ENCODE measurements at places on chromosomes 7 and 10.

- no peak for DNase-seq
Observed at GRCh38 chr10:37774351-37774750, 83.1 kb downstream of the ZNF248 start.

- no peak for DNase-seq
Observed at GRCh38 chr7:99090771-99091542, 53.0 kb downstream of the SMURF1 start.

GRCh38 chr7:143735962-143736361 lies 21.5 kb downstream of the CTAGE6 start:
- no peak for DNase-seq

- no peak for DNase-seq
Observed at GRCh38 chr10:5608608-5609220, 57.7 kb downstream of the ASB13 start.

DNA sequence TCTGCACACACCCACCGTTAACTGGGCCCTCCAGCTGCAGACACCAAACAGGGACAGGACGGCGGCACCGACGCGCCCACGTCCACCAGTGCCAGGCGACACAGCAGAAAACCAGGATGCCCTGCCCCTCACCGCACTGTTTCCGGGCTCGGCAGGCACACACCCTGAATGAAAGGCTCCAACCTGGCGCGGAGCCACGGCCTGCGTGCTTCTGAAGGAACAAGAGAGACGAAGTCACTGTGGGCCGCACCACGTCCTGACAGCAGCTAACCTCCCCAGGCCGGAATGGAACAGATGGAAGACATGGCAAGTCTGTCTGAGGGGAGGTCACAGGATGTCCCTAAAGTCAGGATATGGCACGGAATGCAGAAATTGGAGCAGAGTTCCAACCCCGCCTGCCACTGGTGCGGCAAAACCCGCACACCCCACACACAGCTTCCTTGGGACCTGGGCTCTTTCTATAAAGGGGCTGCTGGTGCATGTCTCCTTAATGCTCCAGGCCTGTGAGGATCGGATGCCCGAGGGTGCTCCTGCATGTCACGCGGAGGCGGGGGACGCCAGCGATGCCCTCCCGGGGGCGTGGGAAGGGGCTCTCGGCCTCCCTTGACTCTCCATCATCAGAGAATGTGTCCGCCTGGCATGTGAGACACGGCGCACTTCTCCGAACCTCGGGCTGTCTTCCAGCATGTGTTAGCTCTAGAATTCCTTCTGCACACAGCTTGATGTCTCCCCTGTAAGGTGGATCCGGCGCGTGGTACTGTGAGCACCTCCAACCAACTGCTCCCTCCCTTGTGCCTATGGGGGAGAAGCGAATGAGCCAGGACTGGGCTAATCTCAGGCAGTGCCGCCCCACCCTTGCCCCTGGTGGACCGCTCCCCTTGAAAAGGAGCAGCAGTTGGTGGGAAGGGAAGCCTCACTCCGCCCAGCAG lies 3.9 kb upstream of the GPER1 start:
- DNase-seq, result no peak

GRCh38 chr7:103148131-103148993 lies 537 bp downstream of the NAPEPLD start:
- no peak for DNase-seq

GRCh38 chr10:101031128-101031795 lies at the start of the genes PDZD7 and SFXN3:
PDZD7 (minus strand) TSS chr10:101031129; CDS start chr10:101030219, 910 bp downstream.
SFXN3 (plus strand) TSS chr10:101031234; CDS start chr10:101034695, 3,461 bp downstream.
- peak; percentile 89 for DNase-seq

DNA sequence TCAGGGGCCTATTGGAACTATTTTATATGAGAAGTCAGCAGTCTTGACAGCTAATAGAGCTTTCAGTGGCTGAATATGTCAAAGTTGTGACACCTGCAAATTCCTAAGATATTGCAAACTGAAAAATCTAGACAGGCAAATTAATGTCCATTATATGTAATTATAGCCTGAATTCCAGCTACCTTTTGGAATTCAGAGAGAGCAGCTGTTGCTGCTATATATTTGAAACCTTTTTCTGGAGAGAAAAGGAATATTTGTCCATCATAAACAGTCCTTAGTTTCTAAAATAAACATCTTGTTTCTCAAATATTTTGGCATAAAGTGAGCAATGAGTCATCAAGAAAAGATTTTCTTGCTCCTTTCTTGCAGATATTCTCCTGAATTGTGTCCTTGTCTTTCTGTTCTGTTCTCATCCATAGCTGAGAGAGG lies 408.9 kb upstream of the SEMA3D start:
- DNase-seq, result no peak

DNA sequence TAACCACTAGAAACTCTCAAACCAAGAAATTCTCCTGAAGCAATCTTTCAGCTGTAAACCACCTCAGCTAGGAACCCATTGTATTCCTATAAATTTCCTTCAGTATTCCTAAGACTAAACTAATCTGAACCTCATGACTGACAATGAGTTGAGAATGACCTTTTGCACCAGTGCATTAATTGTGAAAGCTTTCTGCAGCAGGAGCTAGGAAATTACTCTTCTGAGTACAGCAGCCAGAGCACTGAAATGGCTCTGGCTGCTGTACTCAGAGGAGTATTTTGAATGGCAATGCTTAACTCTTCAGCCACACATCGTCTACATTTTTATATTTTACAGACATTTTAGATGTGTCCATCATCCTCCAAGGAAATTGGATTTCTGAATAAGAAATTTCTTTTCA lies 109.7 kb downstream of the PCDH15 start:
- DNase-seq, result no peak

- no peak for DNase-seq
Observed at GRCh38 chr7:45588466-45588865, 14.3 kb downstream of the ADCY1 start.

DNA sequence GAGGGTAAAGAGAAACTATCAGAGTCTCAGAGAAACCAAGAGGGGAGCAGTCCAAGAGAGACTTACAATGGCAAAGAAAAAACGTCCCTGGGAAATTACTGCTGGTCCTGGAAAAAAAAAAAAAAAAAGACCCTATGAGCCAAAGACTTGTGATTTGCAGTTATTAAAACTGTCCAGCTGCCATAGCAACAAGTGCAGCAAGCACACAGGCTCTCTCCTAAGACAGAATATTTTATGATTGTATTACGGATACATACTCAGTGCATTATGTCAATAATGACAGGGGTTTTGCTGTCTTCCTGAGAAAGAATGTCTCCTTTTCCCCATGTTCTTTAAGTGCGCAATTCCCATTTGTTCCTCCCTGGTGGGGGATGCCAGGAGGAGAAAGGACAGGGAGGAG lies 178.5 kb downstream of the GPAM start:
- no peak for DNase-seq

DNA sequence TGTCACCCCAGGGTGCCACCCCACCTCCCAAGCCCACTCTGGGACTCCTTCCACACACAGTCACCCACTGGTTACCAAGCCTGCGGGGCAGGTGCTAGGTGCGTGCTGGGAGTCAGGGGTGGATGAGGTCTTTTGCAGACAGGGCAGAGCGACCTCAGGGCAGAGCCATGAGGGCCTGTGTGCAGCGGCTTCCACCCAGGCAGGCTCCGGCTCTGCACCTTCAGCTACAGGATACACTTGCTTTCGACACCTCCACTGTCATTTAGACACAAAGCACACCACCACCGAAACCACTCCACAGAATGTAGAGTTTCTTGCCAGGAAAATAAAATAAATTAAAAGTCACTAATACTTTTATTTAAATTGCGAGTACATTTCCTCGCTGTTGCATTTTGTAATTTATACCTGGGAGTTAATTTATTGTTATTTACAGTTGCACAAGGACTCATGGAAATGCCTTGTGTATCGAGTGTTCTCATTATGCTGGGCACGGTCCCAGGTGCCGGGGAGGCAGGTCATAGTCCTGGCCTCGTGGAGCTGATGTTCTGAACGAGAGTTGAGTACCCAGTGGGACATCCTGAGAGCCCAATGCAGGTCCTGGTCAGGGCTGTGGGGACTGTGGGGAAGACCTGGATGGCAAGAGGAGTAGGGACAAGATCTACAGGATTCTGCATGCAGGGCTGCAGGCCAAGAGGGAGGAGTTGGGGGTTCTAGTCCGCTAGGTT lies 127.8 kb downstream of the CUX1 start:
- no peak for DNase-seq

DNA sequence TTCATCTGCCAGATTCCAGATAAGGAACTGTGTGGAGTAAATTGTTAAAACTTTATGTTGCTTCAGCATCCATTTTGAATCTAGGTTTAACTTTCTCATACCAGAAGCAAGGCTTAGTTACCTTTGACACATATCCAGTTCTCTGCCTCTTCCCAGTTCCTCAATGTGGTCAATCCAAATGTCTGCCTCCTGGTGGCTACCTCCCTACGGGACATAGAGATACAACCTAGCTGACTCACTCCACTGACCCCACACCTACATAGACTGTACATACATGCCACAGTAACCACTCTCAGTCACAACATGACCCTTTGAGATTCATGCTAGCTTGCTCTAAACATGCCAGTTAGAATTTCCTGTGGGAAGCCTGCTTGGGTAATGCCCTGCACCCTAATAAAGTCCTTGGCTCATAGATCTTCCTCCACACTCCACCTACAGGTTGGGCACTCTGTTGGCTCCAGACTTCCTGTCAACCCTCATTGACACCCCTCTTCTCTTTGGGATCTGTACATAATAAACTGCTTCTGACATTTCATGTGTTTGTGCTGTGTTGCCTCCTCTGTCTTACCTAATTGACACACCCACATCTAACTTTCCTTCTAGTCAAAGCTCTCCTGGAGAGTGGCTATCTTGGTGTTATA lies 278.1 kb downstream of the HTR7 start:
- no peak for DNase-seq

Measured in NCI-H460 (cell line).